LoVo (cell line): ENCODE measurements at places on chromosomes 3 and 15.

DNA sequence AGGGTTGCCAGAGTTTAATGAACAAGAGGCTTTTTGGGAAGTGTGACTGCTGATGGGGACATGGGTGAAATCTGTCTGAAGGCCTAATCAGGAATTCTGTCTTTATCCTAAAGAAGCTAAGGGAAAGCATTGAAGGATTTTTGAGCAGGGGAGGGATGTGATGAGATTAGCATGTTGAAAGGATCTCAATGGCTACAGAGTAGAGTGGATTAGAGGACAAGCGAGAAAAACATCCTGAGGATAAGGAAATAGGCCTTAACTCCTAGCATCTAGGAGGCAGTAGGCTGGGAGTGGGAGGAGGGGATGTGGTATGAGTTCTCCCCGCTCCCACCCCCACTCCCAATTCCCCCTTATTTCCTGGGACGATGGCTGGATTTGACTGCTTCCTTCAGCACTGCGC is 35.1 kb upstream of the SNTN start:
- no peak for DNase-seq

GRCh38 chr15:50883903-50884302 is 24.6 kb upstream of the AP4E1 start:
- peak; percentile 58 for DNase-seq

- no peak for DNase-seq
Measured at GRCh38 chr3:25564075-25564474, 100.6 kb downstream of the TOP2B start.

- DNase-seq = no peak
Measured at GRCh38 chr3:61925721-61926120, 364.4 kb downstream of the PTPRG start.

DNA sequence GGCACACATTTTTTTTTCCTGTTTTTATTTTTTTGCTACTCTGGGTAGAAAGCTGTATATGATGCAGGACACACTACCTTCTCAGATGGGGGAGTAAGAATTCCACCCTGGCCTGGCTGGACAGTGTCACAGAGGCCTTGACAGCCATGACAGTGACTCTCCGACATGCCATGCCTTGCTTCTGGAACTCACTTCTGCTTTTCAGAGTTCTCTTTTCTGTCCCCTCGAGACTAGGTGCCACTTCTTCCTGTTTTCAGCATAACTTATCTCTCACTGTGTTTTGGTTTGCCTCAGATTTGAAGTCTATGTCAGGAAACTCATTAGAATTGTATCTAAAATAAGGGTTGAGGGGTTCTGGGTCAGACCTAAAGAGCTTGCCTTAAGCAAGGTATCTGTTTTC is 69.1 kb upstream of the SEC13 start:
- DNase-seq = no peak

GRCh38 chr3:108297647-108298046 is 1.3 kb downstream of the HHLA2 start:
- DNase-seq = no peak

DNA sequence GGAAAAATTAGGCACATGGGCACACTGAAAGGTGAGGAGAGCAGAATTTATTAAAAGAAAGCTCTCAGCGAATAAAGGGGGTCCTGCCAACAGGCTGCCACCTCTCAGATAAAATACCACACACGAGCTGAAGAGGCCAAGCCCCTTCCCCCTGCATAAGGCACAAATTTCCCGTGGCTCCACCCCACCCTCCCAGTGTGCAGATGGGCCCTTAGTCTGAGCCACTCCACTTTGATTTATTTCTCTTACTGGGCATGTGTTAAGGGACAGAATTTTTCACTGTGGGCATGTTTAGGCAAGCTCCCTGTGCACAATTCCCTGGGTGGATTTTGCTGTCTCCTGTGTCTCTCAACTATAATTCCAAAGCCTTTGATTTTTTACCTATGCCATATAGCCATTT is 409.8 kb downstream of the TBL1XR1 start:
- DNase-seq = no peak

- DNase-seq = no peak
Measured at GRCh38 chr3:67497746-67498145, 156.7 kb downstream of the SUCLG2 start.
